ENCODE measurements at places on chromosomes 11 and 22.

DNA sequence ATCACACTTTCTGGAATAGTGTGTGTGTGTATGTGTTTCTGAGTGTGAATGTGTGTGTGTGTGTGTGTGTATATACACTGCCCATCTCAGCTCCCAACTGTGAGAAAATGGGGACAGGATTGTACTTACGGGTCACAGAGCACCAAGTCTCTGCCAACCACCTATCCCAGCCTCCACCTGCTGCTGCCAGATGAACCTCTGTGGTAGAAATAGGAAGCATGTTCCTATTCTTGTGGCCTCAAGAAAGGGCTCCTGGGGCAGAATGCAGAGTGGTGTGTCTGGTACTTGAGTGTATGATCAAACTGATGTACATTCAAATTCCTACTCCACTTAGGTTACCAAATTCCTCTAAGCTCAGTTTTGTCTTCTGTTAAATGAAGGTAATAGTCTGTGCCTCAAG lies 14.6 kb downstream of the UBASH3B start:
- no peak for DNase-seq

- peak; percentile 34 for DNase-seq
Measured at GRCh38 chr11:363948-364761, 5.1 kb upstream of the B4GALNT4 start.

DNA sequence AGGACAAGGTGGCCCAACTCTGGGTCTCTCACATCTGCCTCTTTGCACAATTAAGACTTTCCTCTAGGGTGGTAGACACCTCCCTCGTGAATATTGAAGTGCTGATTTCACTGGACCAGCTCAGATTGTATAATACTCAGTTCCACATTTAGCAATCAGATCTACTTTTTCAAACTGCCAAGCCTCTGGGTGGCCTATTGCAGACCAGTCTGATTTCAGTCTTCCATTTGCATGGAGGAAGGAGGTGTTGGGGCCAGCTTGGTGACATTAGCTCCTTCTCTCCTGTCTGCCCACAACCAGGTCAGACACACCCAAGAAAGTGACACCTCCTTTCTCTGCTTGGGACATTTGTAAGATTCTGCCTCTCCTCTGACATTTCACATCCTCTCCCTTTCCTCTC lies 78.2 kb downstream of the PPFIBP2 start:
- DNase-seq = no peak

- DNase-seq = no peak
Measured at GRCh38 chr22:45998638-45999378, 21.8 kb upstream of the WNT7B start.

- DNase-seq = no peak
Measured at GRCh38 chr11:101516546-101516945, 67.3 kb downstream of the TRPC6 start.

DNA sequence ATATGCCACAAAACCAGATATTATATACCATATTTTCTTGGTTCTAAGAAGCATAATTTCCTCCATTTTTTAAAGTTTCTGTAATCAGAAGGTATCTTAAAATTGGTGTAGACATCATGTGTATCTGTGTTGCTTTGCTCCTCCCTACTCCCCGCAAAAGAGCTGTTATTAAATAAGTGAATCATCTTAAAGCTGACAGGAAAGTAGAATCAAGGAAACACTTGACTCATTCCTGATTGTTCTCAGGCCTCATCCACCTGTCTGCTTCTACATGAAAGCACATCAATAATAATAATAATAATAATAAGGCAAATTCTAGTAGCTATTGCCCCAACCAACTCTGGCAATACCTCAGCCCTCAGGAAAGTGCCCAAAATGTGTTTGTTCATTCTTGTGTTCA lies 26.2 kb upstream of the GUCY1A2 start:
- no peak for DNase-seq

DNA sequence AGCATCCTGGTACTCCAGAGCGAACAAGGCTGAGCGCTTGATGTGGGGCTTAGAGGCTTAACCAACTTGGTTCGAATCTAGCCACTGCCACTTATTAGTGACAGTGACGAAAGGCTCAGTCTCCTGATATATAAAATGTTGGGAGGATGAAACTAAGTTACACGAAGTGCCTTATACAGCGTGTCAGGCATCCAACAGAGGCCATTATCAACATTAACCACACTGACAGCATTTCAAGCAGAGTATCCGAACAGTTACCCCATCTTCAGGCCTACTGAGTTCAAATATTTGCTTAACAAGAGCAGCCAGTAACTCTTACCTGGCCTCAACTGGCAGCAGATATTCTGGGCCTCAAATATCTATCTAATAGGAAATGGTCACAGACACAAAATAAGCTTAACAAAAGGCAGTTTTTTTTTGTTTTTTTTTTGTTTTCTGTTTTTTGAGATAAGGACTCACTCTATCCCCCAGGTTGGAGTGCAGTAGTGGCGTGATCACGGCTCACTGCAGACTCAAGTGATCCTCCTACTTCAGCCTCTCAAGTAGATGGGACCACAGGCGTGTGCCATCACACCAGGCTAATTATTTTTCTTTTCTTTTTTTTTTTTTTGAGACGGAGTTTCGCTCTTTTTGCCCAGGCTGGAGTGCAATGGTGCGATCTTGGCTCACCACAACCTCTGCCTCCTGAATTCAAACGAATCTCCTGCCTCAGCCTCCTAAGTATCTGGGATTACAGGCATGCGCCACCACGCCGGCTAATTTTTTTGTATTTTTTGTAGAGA lies 2.9 kb downstream of the SERPIND1 start:
- DNase-seq = peak; percentile 31

DNA sequence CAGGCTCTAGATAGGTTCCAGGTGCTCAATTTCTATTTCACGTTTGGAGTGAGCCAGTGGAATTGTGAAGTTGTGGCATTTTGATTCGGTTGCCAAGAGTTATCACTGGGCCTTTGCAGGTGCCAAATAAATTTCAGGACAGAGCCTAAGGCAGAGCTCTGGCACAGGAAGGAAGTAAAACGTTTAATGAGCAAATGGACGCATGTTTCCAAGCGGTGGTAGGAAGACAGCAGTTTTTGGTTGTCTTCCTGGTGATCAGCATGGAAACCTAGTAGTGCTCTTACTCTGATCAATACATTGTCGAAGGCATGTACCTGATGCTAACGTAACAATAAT lies 452 bp downstream of the BIRC3 start:
- DNase-seq = no peak

GRCh38 chr11:1753229-1753928 lies 3.0 kb upstream of the IFITM10 start:
- DNase-seq = no peak

DNA sequence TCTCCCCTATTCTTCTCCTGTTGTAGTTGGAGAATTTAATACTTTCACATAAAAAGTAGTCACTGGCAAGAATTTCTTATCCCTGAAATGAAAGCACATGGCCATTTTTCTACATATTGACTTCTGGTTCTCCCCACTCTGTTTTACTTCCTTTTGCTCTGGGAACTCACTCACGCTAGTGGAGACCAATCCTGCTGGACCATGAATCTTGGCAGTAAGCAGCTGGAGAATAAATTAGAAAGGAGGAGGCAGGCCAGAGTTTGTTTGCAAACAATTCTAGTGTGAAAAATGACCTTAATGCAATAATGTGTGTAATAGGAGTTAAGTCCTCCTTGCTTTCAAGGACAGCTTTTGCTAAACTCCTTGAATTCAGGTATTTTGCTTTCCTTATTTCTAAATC lies 412.3 kb upstream of the CHORDC1 start:
- DNase-seq = no peak

- DNase-seq = no peak
Measured at GRCh38 chr11:115338476-115338875, 165.7 kb downstream of the CADM1 start.

- no peak for DNase-seq
Measured at GRCh38 chr22:44116755-44117684, 63.7 kb upstream of the PARVG start.

DNA sequence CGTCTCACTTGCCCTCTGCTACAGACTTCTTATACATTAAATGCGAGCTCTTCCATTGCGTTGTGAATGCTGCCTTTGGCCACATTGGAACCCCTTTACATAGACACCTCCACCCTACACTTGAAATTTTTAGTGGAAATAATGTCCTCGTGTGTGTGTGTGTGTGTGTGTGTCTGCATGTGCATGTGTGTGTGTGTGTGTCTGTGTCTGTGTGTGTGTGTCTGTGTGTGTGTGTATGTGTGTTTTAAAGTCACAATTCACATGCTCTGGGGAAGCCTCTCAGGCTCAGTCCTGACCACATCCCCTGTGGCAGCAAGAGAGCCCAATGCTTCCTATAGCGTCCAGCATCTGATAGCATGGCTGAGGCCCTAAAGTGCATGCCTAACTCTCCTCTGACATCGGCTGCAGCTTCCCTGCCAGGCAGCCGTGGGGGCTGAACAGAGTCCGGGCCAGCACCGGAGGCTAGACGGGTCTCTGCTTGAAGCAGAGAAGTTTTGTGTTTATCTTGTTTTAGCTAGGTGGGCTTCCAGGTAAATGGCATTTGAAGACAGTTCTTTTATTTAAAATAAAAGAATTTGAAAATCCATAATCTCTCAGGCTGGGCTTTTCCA lies 64.5 kb upstream of the EMID1 start:
- DNase-seq = no peak

DNA sequence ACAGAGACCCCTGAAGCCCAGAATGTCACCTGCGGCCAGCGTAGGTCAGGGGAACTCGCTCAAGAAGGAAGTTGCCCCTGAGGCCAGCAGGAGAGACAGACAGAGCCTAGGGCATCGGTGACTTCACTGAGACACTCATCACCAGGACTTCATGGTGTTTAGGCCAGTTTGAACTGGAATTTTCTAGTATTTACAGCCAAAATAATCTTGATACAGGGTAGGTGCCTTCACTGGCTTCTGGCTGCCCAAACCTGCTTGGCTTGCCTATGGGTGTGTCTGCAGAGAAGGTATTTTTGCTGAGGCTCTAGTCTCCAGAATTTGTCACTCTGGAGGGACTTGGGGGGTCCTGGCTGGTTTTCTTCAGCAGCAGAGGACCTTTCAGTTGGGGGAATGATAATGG lies 86.6 kb downstream of the FBXO7 start:
- DNase-seq = no peak

- DNase-seq = no peak
Measured at GRCh38 chr22:40231618-40232313, 54.0 kb downstream of the TNRC6B start.

DNA sequence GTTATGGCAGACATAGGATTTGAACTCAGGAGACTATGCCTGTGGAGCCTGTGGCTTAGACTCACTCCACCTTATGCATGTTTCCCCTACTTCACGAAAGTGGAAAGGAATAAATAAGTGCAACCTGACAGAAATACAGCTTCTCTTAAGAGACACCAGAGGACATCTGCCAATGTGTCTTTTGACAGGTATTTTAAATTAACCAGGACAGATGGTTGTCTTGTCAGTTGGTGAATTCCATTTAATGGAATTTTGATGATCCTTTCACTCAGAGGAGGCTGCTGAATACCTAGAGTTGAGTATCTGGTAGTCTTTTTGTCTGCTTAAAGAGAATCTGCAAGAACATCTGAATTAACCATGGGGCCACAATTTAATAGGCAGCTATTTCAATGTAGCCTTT lies 46.1 kb downstream of the NELL1 start:
- DNase-seq = no peak

- no peak for DNase-seq
Measured at GRCh38 chr11:60840470-60841430, 1.2 kb upstream of the CCDC86 start.

DNA sequence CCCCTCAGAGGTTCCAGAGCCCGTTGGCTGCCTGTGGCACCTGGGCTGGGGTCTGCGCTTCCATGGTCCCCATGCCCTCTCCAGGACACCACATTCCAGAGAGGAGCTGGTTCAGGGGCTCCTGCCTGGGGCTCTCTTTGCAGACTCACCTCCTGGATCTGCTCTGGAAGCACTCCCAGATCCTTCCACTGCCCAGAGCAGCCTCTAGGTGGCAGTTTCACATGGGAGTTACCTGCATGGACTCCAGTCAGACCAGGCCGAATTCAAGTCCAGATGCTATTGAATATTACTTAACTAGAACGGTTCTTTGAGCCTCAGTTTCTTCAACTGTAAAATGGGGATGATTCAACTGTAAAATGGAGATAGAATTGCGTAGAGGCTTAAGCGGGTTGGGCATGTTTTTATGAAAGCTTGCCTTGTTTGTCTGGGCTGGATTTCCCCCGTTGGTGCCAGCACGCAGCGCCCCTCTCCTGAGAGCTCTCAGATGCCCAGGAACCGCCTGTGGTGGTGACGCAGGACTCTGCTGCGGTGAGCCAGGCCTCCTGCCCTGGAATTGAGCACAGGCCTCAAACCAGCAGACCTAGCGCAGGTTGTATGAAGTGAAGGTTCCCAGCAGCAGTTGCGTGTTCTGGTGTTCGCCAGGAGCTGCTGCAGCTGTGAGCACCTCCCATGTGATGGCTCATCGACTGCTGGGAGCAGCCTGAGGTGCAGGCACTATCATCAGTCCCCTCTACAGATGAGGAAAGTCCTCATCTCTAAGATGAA lies 44.2 kb downstream of the LMO1 start:
- DNase-seq = no peak

DNA sequence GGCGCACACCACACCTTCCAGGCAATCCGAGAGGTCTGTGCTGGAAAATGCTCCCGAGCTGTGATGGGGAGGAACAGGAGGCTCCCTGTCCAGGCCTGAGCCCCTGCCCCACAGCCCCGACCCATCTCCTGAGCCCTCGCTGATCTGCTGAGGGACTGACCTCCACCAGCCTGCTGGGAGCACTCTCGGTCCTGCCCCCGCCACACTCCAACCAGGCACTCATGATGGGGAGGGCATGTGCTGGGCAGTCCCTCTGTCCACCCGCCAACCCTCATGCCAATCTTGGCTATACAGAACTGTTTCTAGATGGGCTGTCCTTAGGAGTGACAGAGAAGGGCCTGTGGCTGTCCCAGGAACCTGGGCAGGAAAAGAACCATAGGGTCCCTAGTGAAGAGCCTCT lies 70.8 kb downstream of the TRMU start:
- no peak for DNase-seq

Data from NCI-H187 (cell line).